ENCODE measurements at places on chromosomes 3 and 15.

DNA sequence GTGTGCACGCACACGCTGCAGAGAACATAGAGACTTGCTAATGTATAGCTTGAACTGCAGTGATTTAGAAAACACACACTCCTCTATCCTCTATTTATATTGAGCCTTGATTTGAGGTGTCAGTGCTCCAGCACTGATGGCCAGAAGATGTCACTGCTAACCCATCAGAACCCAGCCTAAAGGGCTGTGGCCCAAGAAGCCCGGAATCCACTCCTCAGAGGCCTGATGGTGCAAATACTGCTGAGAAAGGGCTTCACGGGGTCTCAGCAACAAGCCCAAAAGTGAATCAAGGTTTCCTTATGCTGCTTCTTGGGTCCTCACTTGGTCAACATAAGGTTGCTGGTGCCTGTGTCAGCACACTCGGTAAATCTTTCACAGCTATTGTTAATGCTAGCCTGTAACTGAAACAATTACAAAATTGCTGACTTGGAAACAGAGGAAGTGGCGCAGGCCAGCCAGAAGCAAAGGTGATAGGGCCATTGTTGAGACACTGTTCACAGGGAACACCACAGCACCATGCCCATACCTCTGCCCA, 60.3 kb downstream of the HEG1 start:
- no peak for DNase-seq

DNA sequence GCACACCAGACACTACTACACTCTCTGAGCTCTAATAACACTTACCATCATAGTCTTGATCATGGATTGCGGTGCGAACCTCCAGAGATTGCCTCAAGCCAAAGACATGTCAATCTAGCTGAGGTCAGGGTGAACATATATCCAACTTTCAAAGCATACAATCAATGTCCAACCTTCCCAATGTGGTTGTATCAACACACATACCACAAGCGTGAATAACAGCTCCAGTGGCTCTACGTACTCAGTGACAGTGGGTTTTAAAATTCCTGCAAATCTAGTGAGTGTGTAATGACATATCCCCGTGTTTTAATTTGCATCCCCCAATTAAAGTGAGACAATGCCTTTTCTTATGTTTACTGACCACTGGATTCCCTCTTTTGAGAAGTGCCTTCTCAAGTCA, 29.6 kb downstream of the SFMBT1 start:
- no peak for DNase-seq

GRCh38 chr3:122091602-122092295, 36.6 kb downstream of the CD86 start:
- DNase-seq: no peak

DNA sequence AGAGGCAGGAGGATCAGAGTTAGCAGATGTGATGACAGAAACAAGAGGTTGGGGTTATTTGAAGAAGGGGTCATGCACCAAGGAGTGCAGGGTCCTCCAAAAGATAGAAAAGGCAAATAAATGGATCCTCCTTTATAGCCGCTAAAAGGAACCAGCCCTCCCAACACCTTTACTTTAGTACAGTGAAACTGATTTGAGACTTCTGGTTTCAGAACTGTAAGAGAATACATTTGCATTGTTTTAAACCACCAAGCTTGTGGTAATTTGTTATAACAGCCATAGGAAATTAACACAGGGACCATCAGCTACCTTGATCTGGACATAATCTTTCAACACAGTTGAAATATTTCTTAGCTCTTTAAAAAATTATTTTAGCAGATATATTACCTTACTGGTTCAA, 166.6 kb downstream of the TIGIT start:
- no peak for DNase-seq

GRCh38 chr3:188153437-188154013, 432 bp upstream of the LPP start:
- peak; percentile 80 for DNase-seq

All from HAP-1 (cell line).